ENCODE measurements at places on chromosomes 6 and 20.
A peak's percentile ranks its signal among the peaks of the same experiment; 100 is the strongest.

DNA sequence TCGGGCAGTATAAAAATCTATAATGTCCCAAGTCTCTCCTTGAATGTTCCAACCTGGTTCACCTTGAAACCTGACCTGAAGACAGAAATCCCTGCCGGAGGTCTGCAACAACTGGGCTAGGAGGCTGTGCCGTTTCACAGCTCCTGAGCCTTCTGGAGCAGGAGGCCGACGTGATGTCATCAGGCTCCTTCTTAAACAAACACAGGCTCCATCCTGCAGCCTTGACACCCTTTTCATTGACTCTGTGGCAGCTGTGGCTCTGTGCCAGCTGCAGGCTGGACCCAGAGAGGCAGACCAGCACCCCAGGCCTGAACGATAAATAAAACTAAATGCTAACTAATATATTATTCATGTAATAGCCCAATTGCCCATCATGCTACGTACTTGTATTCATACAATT, 483.9 kb downstream of the CD83 start:
- peaks cover 11% of the 10 kb centered on the region for H3K4me1 ChIP-seq
- H3K27me3 ChIP-seq, result no peaks in the 10 kb centered on the region
- H3K36me3 ChIP-seq, result no peaks in the 10 kb centered on the region
- H3K27ac ChIP-seq, result no peak overlapping the region

GRCh38 chr20:63536241-63536977, 767 bp downstream of the PTK6 start:
- peaks cover 2% of the 10 kb centered on the region for H3K36me3 ChIP-seq
- peak overlapping the region; percentile 33 for H3K27ac ChIP-seq
- no peak for DNase-seq
- H3K4me3 ChIP-seq, result peak overlapping the region; percentile 86

GRCh38 chr6:132067286-132067685, 116.1 kb upstream of the CCN2 start:
- H3K4me3 ChIP-seq, result no peak overlapping the region
- H3K36me3 ChIP-seq, result no peaks in the 10 kb centered on the region
- DNase-seq, result no peak
- peaks cover 2% of the 10 kb centered on the region for H3K27me3 ChIP-seq
- H3K4me1 ChIP-seq, result no peaks in the 10 kb centered on the region

- no peak overlapping the region for H3K27ac ChIP-seq
- peaks cover 3% of the 10 kb centered on the region for H3K36me3 ChIP-seq
- no peak for DNase-seq
- peaks cover 17% of the 10 kb centered on the region for H3K27me3 ChIP-seq
Observed at GRCh38 chr20:18943542-18943941, 130.0 kb downstream of the SCP2D1 start.

GRCh38 chr6:6152060-6152459, 145.3 kb upstream of the NRN1 start:
- no peak overlapping the region for H3K27ac ChIP-seq
- no peaks in the 10 kb centered on the region for H3K36me3 ChIP-seq
- peaks cover 12% of the 10 kb centered on the region for H3K27me3 ChIP-seq
- H3K4me1 ChIP-seq, result no peaks in the 10 kb centered on the region

GRCh38 chr20:37520419-37520955, 563 bp upstream of the NNAT start:
- peaks cover 23% of the 10 kb centered on the region for H3K36me3 ChIP-seq
- H3K27ac ChIP-seq, result peak overlapping the region; percentile 38
- peak overlapping the region; percentile 56 for H3K4me3 ChIP-seq
- no peak for DNase-seq
- H3K27me3 ChIP-seq, result no peaks in the 10 kb centered on the region

- H3K4me3 ChIP-seq, result no peak overlapping the region
- no peak for DNase-seq
- no peaks in the 10 kb centered on the region for H3K36me3 ChIP-seq
Observed at GRCh38 chr6:110935171-110935570, 23.3 kb upstream of the GTF3C6 start.

Measured in memory B cell (primary cell).